ENCODE measurements at places on chromosomes 6 and 20.

DNA sequence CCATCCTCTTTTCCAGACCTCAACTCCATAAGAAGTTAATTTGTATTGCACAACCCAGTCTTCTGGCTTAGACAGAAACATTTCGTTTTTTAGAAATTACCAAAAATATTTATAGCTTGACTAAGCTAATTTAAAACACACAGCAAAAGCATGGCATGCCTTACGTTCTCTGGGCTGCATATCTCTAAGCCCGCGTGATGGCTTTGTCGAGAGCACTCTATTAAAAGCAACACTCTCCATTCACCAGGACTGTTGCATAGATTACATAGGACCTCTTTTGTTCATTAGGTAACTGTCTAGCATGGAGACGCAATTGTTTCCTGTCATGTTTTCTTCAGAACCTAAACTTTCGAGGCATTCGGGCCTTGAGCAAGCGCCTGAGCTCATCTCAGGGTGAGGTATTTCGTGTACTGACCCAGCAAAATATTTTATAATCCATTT, 104.5 kb downstream of the IBTK start:
- DNase-seq: no peak

DNA sequence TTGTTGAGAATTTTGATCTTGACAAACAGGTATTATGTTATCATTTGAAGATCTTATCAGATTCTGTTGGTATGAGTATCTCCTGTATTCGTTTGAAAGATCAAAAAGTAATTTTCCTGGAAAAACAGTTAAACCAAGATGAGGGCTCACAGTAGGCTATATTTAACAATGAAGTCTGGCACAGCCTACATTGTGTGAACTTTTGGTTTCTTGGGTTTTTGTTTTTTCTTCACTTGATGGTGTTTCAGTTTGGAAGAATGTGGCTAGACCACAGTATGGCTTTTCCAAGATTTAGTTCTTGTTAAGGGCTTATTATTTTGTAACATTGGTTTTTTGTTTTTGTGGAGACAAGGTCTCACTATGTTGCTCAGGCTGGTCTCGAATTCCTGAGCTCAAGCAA, 306.4 kb downstream of the CDKAL1 start:
- DNase-seq: no peak

GRCh38 chr20:49508435-49509199, 26.1 kb upstream of the KCNB1 start:
- no peak for DNase-seq

- no peak for DNase-seq
These were observed 16.1 kb upstream of the SPACA1 start for GRCh38 chr6:88031550-88031949.

DNA sequence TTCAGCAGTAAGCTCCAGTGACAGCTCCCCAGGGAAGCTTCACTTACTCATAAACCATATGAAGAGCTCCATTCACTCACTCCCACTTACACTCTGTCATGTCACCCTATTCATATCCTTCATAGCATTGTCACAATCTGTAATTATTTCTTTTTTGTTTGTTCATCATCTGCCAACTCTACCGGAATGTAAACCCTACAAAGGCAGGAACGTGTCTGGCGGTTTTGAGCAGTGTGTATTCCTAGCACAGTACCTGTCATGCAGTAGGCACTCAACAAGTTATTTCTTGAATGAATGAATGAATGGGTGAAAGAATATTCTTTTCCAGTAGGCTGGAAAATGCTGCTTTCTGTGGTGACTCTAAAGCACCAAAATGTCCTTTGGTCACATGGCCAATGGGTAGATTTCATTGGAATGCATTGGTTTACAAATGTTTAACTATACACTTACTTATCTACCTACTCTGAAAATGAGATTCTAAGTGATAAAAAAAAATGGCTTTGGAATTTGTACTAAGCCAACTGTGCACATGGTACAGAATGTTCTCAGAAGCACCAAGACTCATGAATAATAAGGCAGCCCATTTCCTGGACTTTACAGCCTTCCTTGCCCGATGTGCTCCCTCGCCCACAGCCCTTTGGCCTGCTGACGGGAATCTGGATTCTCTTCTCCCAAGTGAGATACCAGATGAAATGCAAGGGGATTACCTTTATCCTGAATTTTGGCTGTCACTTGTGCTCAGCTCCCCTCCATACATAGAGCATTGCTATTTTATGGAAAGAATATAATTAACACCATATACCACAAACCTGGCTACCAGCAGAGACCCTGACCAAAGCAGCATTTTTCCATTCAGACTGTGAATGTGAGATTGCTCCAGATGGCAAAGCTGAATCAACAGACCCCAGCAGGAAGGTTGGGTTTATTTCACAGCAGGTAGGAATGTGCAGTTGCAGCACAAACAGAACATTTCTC, 273.3 kb downstream of the ALDH8A1 start:
- DNase-seq: no peak

GRCh38 chr6:38957426-38957825, 91.2 kb upstream of the GLP1R start:
- DNase-seq: no peak

- no peak for DNase-seq
These were observed 13.7 kb upstream of the FAM83C start for GRCh38 chr20:35305682-35306556.

GRCh38 chr6:14002176-14002947, 77.6 kb downstream of the RNF182 start:
- DNase-seq: no peak

GRCh38 chr6:157637516-157637915, 185.5 kb upstream of the SNX9 start:
- DNase-seq: no peak

- DNase-seq: no peak
These were observed 389.0 kb upstream of the SYNCRIP start for GRCh38 chr6:86031713-86032112.

- no peak for DNase-seq
These were observed 657.7 kb downstream of the QKI start for GRCh38 chr6:164072240-164072666.

- DNase-seq: no peak
These were observed 317.6 kb downstream of the RIMS1 start for GRCh38 chr6:72203983-72204382.

GRCh38 chr6:7725412-7725811, 487 bp upstream of the BMP6 start:
- DNase-seq: no peak

DNA sequence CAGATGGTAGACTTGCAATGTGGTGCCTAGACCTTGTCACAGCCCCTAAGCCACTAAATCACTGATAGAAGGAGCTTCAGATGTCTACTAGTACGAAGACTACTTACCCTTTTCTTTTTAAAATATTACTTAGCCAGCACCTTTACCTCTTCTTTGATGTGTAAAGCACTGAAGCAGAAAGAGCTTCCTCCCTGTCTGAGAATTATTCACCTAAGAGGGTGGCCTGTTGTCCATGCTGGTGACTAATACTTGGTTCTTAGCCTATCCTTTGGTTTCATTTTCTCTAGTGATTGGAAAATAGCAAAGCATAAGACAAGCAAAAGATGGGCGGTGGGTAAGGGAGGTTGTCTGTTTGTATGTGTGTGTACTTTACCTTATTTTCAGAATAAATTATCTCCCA, 794.6 kb downstream of the TFAP2A start:
- no peak for DNase-seq

GRCh38 chr6:28145231-28145630, 3.5 kb downstream of the ZKSCAN8 start:
- no peak for DNase-seq

DNA sequence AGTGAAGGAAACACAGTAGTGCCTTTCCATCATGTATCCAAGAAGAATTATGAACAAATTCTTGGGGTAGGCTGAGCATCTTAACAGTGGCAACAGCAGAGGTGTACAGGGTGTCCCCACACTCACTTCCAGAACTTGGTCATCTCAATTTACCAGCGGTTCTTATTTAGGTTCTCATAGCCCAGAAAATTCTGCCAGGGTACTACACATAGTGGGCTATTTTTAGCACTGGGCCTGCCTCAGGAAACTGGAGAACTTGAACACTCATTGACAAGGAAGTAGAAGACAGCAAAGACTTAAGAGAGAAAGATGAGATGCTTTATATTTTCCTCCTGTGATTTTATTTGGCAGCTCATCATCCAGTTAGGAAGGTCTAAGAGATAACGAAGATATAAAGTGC, 71.8 kb upstream of the PHIP start:
- no peak for DNase-seq

- DNase-seq: no peak
These were observed 179.5 kb downstream of the SOX4 start for GRCh38 chr6:21772884-21773575.

DNA sequence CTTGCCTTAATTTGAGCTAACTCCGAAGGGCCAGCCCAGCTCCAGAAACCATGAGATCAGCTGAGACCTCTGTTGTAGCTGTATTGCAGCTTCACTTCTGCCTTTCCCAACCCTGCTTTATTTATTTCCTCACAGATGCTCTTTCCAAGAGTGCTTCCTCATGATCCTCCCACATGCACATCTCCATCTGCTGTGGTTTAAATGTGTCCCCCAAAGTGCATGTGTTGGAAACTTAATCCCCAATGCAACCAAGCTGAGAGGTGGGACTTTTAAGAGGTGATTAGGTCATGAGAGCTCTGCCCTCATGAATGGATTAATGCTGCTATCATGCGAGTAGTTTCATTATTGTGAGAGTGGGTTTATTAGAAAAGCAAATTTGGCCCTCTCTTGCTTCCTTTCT, 164.4 kb upstream of the TAB2 start:
- DNase-seq: no peak

DNA sequence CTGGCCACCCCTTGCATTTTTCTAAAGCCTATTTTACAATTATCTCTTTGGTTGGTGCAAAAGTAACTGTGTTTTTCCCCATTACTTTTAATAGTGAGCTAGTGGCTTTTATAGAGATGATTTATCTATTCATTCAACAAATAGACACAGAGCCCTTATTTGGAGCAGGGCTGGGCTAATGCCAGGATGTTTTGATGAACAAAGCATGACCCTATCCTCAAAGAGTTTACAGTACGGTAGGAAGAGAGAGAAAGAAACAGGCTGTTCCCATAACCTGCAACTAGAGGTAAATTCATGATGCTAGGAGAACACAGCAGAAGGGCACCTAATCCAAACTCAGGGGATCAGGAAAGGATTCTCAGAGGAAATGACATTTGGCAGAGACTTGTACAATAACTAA, 37.3 kb upstream of the UST start:
- DNase-seq: no peak

DNA sequence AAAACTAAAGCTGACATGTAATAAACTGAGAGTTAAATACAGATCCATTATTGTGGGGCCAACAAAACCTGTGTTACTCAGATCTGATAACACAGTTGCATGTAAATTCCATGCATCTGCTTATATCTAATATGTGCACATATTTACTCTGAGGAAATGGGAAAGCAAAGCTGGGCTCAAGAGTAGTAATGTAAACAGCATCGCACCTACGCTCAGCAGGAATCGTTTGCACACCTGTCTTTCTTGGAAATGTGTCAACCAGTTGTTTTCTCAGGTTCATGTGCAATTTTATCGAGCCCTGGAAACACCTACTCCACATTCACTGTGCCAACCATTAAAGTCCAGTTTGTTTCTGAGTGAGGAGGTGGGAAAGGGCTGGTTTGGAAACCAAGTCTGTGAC, 80.3 kb upstream of the CNKSR3 start:
- no peak for DNase-seq

DNA sequence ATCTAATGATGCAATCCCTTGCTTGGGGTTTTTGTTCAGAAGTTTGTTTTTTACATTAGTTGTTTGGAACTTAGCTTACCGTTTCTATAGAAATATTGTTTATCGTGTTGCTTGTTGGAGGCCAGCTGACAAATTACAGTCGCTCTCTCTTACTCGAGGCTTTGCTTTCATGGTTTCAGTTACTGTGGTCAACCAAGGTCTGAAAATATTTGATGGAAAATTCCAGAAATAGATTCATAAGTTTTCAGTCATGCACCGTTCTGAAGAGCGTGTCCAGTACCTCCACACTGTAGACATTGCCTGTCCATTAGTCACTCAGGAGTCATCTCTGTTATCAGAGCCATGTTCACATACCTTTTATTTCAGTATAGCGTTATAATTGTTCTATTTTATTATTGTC, 47.9 kb downstream of the DEK start:
- DNase-seq: no peak

DNA sequence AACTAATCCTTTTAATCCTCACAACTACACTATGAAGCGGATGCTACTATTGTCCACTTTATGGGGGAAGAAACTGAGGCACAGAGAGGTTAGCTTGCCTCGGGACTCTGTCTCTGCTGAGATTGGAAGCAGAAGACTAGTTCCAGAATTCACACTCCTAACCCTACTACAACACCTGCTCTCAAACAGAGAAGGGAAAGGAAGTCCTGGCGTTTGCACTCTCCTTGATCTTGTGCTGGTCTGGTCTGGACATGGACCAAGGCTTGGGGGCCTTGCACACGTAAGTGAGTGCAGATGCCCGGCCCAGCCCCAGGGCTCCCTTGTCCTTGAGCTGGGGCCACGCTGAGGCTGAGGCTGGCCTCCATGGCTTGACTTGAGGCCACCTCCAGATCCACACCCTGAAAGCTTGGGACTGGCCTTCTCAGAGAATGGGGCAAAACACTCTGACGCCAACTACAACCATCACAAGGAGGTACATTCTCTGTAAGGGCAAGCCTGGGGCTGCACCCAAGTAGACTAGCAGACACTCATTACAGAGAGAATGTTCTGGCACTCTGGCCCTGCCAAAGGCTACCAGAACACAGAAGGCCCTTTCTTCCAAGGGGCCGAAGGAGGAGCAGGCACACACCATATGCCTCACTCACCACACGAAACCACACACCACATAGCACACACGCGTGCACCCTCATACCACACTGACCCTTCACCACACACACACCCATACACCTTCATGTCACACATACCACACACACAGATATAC, 33.3 kb upstream of the EZR start:
- no peak for DNase-seq

DNA sequence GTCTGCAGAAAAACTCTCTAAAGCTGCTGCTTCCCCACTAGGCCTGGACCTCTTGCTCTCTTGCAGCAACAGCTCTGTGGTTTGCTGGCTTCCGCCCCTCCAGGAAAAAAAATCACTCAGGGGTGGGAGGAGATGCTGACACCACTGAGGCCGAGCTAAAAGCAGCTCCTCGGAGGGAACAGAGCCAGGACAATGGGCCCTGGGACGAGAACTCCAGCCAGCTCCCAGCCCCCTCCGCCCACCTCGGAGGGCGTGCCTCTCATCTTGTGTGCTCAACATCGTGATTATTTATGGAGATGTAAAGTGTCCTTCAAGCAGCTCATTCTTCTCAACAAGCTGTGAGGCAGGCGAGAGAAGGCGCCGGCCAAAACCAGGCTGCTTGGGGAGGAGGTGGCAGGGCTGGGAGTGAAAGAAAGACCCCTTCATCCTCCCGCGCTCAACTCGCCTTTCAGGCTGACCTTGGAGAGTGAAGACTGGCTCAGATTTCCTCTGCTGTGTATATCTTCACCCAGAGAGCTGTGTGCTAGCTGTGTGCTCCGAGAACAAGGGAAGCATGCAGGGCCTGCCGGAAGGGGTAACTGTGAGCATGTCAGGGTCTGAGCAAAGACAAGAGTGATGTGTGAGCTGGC, 53.5 kb upstream of the LRFN2 start:
- no peak for DNase-seq

Measured in spleen (tissue), 13 donors.